ENCODE measurements at places on chromosomes 16 and 17.

- DNase-seq = no peak
Observed at GRCh38 chr16:12573730-12574383, 229.8 kb downstream of the CPPED1 start.

DNA sequence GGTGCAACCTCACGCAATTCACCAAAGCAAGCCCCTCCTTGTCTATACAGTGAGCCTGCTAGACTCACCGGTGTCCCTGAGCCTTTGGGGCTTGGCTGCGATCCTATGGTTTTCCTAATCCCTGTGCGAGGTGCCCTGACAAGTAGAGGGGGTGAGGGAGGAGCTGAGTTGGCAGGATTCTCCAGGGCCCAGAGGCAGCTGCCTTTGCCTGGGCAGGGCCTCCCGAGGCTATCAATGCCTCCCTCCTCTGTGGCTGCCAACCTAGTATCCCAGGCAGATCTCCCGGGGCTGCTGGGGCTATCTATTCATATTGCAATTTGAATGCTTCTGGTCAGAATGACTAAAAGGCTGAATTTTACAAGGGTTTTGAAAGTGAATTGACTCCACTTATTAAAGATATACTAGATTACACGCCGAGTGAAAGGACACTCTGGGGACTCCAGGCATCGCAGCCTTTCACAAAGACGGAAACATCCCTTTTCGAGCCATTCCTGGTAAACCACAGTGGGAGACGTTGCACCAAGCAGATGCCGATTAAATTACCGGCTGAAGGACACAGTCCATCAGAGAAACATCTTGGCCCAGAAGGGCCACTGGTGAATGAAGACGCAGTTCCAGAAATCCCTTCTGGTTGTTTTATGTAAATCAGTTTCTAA is 11.3 kb upstream of the PITPNM3 start:
- DNase-seq = no peak

DNA sequence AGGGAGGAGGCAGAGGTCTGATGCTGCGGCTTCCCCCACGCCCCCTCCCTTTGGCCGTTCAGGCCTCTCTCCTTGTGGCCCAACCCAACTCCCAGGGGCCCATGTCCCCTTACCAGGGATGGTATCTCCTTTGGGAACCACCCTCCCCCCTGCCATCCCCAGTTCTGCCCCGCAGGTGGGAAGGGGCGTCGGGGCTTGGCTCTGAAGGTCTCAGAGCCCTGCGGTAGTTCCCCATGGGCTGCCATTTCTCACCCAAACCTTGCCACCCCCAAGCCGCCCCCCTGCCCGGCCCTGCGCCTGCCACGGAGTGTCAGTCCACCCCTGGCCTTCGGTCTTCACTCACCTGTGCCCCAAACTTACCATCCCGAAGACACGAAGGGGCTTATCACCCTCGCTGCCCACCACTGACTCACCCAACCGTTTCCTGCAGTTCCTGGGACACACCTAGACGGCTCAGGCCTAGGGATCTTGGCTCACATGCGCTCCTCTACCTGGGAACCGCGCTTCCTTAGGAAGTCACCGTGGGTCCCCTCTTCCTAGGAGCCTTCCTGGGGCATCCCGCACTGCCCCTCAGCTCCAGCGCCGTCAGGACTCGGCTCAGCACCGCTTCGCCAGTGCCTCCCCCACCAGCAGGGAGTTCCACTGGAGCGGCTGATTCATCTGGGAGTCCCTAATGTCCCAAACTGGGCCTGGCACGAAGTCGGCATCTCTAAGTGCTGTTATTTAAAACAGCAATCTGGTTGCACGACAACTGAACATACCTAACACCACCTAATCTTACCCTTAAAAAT is 1.1 kb upstream of the DOC2A start:
- DNase-seq = no peak

DNA sequence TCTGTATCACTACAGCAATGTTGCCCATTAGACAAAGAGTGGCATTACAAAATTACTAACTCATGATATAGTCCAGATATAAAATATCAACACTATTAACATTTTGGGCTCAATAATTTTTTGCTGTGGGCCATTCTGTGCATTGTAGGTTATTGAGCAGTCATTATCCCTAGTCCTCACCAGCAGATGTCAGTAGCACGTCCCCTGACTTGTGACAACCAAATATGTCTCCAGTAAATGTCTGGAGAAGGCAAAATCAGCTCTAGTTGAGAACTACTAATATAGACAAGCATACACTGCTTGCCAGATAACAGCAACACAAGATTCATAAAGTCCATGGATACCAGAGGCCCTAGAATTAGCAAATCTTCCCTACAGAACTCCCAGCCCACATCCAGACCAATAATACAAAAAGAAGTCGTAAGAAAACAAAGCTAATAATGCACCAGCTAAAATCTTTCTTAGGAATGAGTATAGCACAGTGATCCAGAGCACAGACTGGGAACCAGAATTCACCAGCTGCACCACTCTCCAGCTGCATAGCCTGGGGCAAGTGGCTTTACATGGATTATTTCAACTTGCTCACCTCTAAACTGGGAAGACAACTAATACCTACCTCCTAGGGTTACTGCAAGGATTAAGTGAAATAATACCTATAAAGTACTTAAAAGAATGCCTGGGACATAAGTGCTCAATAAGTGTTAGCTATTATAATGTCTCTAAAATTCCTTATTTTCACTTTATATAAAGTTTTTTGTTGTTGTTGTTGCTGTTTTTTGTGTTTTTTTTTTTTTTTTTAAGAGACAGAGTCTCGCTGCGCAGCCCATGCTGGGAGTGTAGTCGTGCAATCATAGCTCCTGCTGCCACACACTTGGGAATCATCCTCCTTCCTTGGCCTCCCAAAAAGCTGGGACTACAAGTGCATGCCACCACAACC is 23.7 kb downstream of the HELZ start:
- DNase-seq = peak; percentile 82

- DNase-seq = no peak
Observed at GRCh38 chr16:58011652-58012051, 10.4 kb downstream of the USB1 start.

DNA sequence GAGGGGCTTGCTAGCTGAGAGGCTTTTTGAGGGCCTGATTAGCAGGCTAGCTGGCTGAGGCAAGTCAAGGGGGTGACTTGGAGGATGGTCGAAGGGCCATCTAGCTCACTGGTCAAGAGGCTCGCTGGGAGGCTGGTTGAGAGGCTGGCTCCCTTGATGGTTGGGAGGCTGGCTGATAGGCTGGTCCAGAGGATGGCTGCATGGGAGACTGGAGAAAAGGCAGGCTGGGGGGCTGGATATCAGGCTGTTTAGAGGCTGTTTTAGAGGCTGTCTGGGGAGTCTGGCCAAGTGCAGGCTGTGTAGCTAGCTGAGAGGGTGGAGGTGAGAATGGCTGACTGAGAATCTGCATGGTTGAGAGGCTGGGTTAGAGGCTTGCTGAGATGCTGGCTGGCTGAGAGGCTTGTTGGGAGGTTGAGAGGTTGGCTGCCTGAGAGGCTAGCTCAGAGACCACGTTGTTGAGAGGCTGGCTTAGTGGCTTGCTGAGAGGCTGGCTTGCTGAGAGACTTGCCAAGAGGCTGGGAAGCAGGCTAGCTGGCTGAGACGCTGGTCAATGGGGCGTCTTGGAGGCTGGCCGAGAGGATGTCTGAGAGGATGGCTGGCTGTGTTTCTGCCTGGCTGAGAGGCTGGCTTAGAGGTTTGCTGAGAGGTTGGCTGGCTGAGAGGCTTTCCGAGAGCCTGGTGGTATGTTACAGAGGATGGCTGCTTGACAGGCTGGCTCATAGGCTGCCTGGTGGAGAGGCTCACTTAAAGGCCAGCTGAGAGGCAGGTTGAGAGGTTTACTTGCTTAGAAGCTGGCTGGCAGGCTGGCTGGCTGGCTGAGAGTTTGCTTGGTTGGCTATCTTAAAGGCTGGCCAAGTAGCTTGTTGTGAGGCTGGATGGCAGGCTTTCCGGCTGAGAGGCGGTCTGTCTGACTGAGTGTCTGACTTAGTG is 36.6 kb upstream of the ACSM2B start:
- DNase-seq = no peak

GRCh38 chr17:33804401-33804800 is 450.7 kb upstream of the CCL2 start:
- no peak for DNase-seq

- DNase-seq = peak; percentile 63
Observed at GRCh38 chr16:75733305-75734211, 7.3 kb upstream of the CPHXL start.

DNA sequence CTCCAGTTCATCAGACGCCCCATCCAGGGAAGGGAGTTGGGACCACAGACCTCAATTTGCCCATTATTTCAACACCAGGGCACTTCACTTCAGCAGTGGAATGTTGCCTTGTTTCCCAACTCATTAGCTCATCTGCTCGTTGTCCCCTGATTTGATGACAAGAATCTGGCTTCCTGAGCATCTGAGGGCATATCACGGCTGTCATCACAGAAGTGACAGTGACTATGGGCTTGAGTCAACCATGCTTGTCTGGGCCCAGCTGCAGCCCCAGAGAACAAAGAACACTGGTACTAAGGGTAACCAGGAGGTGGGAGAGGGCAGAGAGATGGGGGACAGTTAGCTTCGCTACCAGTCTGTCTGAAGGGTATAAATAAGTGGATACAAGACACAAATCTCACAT is 266.0 kb upstream of the SDK2 start:
- DNase-seq = no peak

- DNase-seq = peak; percentile 62
Observed at GRCh38 chr17:62093188-62094155, 28.4 kb upstream of the MED13 start.

GRCh38 chr16:3655396-3656159 is 1.1 kb downstream of the DNASE1 start:
- DNase-seq = no peak

GRCh38 chr16:15951852-15952251 is 2.4 kb downstream of the ABCC1 start:
- DNase-seq = no peak

Measured in muscle of back (tissue), 13 donors.